ENCODE measurements at places on chromosomes 12 and 14.

- H3K27me3 ChIP-seq = peaks cover 3% of the 10 kb centered on the region
- no peaks in the 10 kb centered on the region for H3K36me3 ChIP-seq
- peaks cover 8% of the 10 kb centered on the region for H3K4me1 ChIP-seq
- H3K27ac ChIP-seq = no peak overlapping the region
- DNase-seq = peak; percentile 78
Observed at GRCh38 chr12:95836185-95836609, 22.6 kb upstream of the SNRPF start.

DNA sequence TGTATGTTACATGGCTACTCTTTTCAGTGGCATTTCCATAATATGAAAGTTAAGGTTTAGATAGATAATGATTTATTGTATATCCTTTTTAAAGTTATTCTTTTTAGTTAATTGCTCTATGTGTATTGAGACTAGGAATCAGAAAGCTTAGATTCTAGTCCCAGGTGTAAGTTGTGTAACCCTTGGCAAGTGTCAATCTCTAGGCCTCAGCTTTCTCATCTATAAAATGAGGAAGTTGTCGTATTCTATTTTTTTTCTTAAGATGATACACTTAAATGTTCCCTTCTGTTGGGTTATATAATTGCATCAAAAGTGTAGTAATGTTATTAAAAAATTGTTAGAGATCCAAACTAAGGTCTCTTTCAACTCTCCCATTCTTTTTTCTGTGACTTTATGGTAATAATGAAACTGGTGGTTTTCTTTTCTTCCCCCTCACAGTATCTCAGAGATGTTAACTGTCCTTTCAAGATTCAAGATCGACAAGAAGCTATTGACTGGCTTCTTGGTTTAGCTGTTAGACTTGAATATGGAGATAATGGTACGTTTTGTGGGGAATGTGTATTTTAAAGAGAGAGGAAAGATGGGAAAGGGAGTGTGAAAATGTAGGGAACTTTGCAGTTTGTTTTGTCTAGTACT is 4.1 kb downstream of the RTRAF start:
- H3K4me3 ChIP-seq = no peak overlapping the region
- no peak for DNase-seq
- peaks cover 2% of the 10 kb centered on the region for H3K4me1 ChIP-seq
- H3K27me3 ChIP-seq = no peaks in the 10 kb centered on the region
- H3K27ac ChIP-seq = no peak overlapping the region
- H3K36me3 ChIP-seq = peaks cover 8% of the 10 kb centered on the region

DNA sequence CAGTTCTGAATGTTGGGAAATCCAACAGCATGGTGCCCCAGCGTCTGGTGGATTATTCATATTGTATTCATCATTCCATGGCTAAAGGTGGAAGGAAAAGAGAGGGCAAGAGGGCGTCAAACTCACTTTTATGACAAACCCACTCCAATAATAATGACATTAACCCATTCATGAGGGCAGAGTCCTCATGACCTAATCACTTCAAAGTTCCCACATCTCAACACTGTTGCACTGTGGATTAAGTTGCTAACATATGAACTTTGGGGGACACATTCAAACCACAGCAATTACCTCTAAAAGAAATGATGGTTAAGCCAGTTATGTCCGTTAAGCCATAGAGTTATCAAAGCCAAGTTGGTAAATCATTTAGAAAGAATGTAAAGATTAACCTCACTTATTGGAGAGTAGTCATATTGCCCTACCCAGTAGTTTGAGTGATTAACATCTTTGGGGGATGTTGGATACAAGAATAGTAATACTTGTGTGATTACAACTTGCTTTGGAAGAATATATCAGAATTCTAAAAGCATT is 212.4 kb upstream of the FLRT2 start:
- no peaks in the 10 kb centered on the region for H3K27me3 ChIP-seq
- DNase-seq = peak; percentile 26
- H3K4me1 ChIP-seq = peaks cover 2% of the 10 kb centered on the region
- no peak overlapping the region for H3K27ac ChIP-seq

- no peaks in the 10 kb centered on the region for H3K36me3 ChIP-seq
- H3K27me3 ChIP-seq = no peaks in the 10 kb centered on the region
- peaks cover 2% of the 10 kb centered on the region for H3K4me1 ChIP-seq
- H3K4me3 ChIP-seq = no peak overlapping the region
- no peak overlapping the region for H3K27ac ChIP-seq
- no peak for DNase-seq
Observed at GRCh38 chr12:121383601-121384021, 16.3 kb upstream of the RNF34 start.

GRCh38 chr12:25546318-25546717 is 6.8 kb downstream of the LMNTD1 start:
- H3K27me3 ChIP-seq = no peaks in the 10 kb centered on the region
- no peak overlapping the region for H3K27ac ChIP-seq
- no peak overlapping the region for H3K4me3 ChIP-seq

DNA sequence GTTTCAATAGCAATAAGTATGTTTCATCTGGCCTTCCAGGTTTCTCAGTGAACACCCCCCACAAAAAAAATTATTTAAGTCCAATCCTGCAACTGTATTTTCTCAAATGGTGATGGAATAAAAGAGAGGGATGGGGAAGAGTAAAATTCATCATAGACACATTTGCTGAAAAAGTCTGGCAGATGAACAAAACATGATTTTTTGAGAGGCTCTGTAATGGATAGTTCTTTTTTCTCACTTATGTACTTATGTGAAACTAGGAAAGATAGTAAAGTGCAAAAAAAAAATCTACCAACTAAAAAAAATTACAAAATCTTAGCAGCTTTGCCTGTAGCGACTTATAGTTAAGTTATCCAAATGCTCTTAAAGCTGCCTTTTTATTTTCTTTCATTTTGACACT is 412.4 kb downstream of the FOXG1 start:
- H3K4me1 ChIP-seq = no peaks in the 10 kb centered on the region
- no peaks in the 10 kb centered on the region for H3K36me3 ChIP-seq
- no peak for DNase-seq
- no peaks in the 10 kb centered on the region for H3K27me3 ChIP-seq
- no peak overlapping the region for H3K27ac ChIP-seq

DNA sequence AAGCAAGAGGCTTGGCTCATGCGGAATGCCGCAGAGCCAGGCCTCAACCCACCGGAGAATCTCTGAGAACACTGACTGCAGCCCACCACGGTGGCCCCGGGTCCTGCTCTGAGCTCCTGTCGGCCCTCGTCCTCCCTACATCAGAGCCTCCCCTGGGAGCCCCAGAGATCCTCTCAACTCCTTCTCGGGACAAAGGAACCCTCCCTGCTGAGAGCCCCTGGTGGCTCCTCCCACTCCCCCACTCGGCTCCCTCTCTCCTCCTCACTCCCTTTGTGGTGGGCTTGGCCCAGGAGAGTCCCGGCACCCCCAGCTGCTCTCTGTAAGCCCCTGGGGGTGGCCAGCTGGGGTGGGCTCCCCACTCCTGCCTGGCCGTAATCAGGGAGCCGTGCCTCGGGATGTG is 11.1 kb upstream of the INF2 start:
- H3K4me1 ChIP-seq = peaks cover 43% of the 10 kb centered on the region
- DNase-seq = peak; percentile 34
- H3K27me3 ChIP-seq = no peaks in the 10 kb centered on the region
- H3K36me3 ChIP-seq = no peaks in the 10 kb centered on the region
- peak overlapping the region; percentile 39 for H3K4me3 ChIP-seq
